ENCODE measurements at places on chromosomes 6 and 20.

DNA sequence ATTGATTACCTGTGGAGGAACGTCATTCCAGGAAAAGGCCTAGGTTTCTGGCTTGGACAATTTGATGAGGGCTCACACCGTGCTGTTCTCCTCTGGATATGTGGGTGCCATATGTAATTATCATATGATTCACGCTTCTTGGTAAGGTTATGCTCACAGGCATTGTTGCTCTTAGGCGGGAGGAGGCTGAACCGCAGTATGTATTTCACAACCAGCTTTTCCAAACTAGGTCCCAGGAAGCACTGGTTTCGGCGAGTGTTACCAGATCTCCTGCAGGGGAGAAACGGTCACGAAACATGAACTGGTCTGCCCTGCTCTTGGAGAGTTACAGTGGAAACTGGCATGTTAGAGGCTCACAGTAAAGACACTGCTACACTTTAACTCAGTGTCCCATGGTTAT is 793 bp upstream of the FAM50B start:
- DNase-seq: no peak

GRCh38 chr20:38383147-38383546 is 36.9 kb downstream of the LBP start:
- no peak for DNase-seq

- no peak for DNase-seq
Observed at GRCh38 chr6:81896525-81897503, 144.3 kb upstream of the TENT5A start.

- DNase-seq: peak; percentile 95
Observed at GRCh38 chr6:93419304-93420162, at the start of gene EPHA7. Gene EPHA7, minus strand, starts transcription at chr6:93419559. Its CDS starts 218 bp downstream, at chr6:93419341.

GRCh38 chr20:61359254-61359653 is 107.2 kb downstream of the CDH4 start:
- DNase-seq: no peak

DNA sequence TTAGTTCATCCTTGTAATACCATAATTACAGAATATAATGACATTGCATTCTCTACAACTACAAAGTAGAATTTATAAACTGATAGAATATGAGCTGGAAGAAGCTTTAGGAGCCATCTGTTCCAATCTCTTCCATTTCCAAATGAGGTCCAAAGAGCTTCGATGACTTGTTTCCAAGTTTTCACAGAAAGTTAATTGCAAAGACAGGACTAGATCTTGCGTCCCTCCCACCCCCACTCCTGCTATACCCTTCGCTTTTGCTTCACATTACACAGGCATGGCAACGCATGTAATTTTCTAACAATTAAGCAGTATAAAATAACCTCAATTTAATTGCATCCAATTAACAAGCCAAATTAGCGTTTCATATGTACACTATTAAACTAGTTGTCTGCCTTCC is 7.0 kb downstream of the HIVEP2 start:
- no peak for DNase-seq

GRCh38 chr6:36309900-36310299 is 26.8 kb downstream of the BNIP5 start:
- no peak for DNase-seq

DNA sequence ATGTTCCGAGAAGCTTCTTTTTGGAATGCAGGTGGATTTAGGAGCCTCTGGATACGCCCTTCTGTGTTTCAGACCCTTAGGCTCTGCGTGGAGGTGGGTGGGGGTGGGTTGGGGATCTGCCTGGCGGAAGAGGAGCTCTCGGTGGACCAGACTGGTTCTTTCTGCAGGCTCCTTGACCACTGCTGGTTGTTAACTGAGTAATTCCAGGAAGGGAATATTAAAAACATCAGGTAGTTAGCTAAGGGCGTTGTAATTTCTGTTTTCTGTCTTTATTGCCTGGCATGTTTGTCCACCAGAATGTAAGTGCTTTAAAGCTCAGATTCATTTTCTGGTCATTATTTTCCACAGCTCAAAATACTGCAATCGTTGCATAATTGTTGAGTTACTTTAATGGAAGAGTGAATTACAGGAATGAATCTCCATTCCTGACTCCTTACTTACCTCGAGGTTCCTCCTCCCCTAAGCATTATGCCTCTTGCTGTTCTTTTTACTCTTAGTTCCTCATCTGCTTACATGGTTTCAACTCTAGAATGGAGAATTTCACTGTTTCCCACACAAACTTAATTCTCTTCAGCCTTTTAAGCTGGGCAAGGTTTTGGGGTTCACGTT is 5.9 kb downstream of the CDYL start:
- no peak for DNase-seq

- DNase-seq: no peak
Observed at GRCh38 chr6:43703512-43704429, 16.2 kb upstream of the MRPS18A start.

DNA sequence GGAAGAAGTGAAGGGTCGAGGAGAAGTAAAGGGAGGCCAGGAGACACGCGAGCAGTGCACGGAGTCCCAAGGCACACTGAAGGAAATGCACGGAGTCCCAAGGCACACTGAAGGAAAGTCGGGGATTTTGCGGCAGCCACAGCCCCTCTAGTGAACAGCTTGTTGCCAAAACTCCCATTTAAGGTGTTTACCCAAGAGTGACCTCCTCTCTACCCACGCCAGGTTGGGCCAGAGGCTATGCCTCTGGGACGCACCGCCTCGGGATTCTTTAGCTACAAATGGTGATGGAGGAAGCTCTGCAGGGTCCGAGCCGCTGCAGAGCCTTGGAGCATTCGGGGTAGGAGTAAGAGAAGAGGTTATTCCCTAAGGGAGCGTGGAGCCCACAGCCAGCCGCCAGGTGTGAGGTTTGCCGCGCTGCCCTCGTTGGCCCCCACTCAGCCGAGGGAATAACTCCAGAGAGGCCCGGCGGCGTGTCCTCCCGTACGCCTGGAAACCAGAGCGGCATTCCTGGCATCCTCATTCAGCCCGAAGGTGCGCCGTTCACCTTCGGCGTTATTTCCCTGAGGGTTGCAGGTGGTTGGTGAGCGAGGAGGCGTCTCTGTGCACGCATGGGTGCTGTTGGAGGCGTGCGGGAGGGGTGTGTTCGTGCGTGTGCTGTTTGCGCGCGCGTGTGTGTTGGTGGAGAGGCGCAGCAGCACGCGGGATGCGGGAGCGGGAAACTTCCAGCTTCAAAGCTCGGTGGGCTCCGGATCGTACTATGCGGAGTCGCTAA is 3.4 kb upstream of the MAFB start:
- no peak for DNase-seq

DNA sequence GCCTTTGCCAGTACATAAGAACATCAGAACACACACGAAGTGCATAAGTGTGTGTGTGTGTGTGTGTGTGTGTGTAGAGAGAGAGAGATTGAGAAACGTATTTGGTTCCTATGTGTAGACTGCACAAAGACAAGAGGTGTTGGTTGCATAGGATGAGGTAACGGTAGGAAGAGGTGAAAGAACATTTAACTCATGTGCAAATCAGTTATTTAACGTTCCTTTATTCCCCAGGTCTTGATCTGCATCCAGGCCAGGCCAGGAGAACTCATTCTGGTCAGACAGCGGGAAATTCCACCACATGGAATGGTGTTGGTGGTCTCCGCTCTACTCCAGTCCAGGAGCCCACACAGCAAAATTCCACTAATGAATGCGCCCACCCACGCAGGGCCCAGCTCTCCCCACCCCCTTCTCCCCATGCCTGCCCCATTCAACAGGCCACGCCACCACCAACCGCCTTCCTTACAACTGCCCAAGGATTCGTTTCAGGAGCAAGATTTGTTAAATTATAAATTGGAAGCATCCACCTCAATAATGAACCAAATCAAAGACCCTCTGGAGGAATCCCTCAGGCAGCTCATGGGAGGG is 86.8 kb downstream of the CLIC5 start:
- no peak for DNase-seq

- DNase-seq: peak; percentile 67
Observed at GRCh38 chr20:62914970-62915457, 11.3 kb downstream of the DIDO1 start.

DNA sequence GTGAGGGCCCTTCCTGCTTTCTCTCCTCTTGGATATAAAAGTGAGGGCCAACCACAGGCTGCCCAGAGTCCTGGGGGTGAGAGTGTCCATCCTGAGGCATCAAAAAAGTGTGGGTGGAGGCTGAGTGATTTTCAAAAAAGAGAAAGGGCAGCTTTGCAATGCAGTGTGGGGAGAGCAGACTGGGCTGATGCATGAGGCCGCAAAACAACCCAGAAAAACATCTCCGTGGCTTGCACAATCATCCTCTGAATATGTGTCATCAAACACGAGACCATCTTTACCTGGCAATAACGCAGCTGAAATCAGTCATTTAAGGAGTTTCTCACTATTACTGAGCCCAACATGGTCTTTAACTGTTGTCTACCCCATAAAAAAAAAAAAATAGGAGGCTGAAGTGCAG is 191.2 kb upstream of the SOX4 start:
- DNase-seq: no peak

GRCh38 chr6:134176264-134176975 is 124.0 kb upstream of the SLC2A12 start:
- peak; percentile 45 for DNase-seq

- peak; percentile 16 for DNase-seq
Observed at GRCh38 chr20:59526242-59527225, 77.8 kb upstream of the PHACTR3 start.

- no peak for DNase-seq
Observed at GRCh38 chr6:2249126-2249525, 3.7 kb upstream of the GMDS start.

- no peak for DNase-seq
Observed at GRCh38 chr6:4607793-4608192, 168.4 kb upstream of the CDYL start.

- DNase-seq: no peak
Observed at GRCh38 chr6:129681913-129682205, 28.1 kb downstream of the ARHGAP18 start.

DNA sequence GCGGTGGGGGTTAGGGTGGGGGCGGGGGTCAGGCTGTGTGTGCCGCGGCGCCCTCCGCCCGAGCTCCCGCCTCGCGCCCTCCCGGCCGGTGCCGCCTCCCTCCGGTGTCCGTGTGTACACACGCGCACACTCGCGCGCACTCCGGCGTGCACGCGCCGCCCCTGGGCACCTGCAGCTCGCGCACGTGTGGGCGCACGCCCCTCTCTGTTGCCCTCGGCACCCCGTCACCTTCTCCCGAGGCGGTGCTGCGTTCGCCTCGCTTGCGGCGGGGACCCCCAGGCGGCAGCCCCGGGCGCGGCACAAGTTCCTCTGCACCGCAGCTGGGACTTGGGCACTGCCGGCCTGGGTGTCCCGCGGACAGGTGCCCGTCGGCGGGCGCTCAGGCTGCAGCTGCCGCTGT is 525 bp downstream of the MACROD2 start:
- peak; percentile 21 for DNase-seq

- DNase-seq: peak; percentile 42
Observed at GRCh38 chr6:135162678-135163439, 18.2 kb upstream of the MYB start.

DNA sequence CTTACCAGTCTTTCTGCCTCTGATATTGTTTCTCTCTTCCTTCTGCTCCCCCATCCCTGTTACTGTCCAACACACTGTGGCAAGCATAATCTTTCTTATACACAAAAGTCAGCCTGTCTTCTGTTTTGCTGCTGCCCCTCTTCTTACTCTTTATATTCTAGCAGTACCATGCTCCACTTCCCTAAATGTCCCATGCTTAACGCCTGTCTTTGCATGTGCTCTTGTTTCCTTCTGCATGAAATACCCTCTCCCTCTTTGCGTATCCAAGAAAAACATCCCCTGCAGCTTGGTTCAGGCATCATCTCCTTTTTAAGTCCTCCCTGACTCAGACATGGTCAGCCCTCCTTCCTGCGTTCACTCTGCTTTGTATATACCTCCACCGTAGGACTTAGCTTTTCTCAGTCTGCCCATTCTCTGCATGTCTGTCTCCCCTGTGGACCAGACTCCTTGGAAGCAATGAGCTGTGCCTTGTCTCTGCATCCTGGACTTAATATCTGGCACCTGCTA is 103.9 kb downstream of the CTNNBL1 start:
- no peak for DNase-seq

Data from AG08396 (cell line).